ENCODE measurements at places on chromosomes 4 and X. TPM values are rescaled to one million over a fixed set of nuclear protein-coding genes. Genes with fewer than 3 reads are reported as not detected.
A peak's percentile ranks its signal among the peaks of the same experiment; 100 is the strongest.

GRCh38 chr4:7326693-7327340 lies 107.9 kb downstream of the PSAPL1 start:
- peaks cover 42% of the 10 kb centered on the region for H3K4me1 ChIP-seq
- no peak overlapping the region for H3K4me3 ChIP-seq
- peaks cover 15% of the 10 kb centered on the region for H3K27me3 ChIP-seq
- H3K27ac ChIP-seq, result no peak overlapping the region

DNA sequence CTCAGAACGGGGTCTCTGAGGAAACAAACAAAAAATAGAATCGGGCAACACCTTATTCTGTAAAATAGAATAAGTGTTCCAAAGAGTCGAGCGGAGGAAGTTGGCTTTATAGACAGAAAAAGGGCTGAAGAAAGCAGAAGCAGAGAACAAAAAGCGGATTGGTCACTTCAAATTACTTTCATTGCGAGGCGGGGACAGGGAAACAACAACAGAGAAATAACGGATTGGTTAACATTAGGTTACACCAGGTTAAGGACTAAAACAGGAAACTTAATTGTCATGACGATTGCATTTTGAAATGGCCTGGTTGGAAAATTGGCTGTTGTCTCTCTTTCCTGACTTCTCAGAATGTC lies 433 bp upstream of the COQ2 start:
- no peaks in the 10 kb centered on the region for H3K36me3 ChIP-seq
- peak overlapping the region; percentile 69 for H3K4me3 ChIP-seq
- peak overlapping the region; percentile 94 for H3K27ac ChIP-seq
- peaks cover 5% of the 10 kb centered on the region for H3K4me1 ChIP-seq
- DNase-seq, result peak; percentile 83

Gene ADH1A
- 0.49 TPM for total RNA-seq

GRCh38 chr4:25884031-25884782 lies 21.4 kb upstream of the SEL1L3 start:
- peaks cover 5% of the 10 kb centered on the region for H3K4me1 ChIP-seq
- no peaks in the 10 kb centered on the region for H3K36me3 ChIP-seq
- H3K27me3 ChIP-seq, result no peaks in the 10 kb centered on the region
- H3K4me3 ChIP-seq, result no peak overlapping the region

Gene AKAP14
- not detected for total RNA-seq

GRCh38 chr4:139227729-139228404 lies 50.8 kb upstream of the ELF2 start:
- H3K27me3 ChIP-seq, result no peaks in the 10 kb centered on the region
- H3K36me3 ChIP-seq, result no peaks in the 10 kb centered on the region
- DNase-seq, result no peak
- H3K27ac ChIP-seq, result no peak overlapping the region

Gene CEP44
- total RNA-seq, result 15.6 TPM

DNA sequence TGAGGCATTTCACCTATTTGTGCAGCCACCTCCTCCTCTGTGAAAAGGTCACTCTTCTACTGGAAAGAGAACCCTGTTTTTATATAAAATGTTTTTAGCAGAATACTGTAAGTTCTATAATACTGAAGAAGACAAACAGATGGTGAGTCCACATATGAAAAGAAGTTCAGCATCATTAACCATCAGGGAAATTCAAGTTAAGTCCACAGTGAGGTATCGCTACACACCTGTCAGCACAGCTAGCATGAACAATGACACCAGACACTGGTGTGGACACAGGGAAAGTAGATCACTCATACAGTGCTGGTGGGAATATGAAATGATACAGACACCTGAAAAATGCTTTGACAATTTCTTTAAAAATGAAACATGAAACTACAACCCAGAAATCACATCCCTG lies 133.0 kb downstream of the MAD2L1 start:
- H3K27me3 ChIP-seq, result no peaks in the 10 kb centered on the region
- no peaks in the 10 kb centered on the region for H3K4me1 ChIP-seq
- H3K36me3 ChIP-seq, result no peaks in the 10 kb centered on the region

Gene AMOT
- total RNA-seq, result 17.6 TPM

- H3K4me3 ChIP-seq, result no peak overlapping the region
- DNase-seq, result no peak
- peaks cover 10% of the 10 kb centered on the region for H3K4me1 ChIP-seq
- H3K36me3 ChIP-seq, result no peaks in the 10 kb centered on the region
Measured at GRCh38 chr4:173488656-173489055, 41.4 kb downstream of the HAND2 start.

Gene NLGN4X
- total RNA-seq, result 3.1 TPM

- H3K36me3 ChIP-seq, result no peaks in the 10 kb centered on the region
- DNase-seq, result peak; percentile 95
- H3K4me3 ChIP-seq, result no peak overlapping the region
- peaks cover 11% of the 10 kb centered on the region for H3K27me3 ChIP-seq
- H3K27ac ChIP-seq, result peak overlapping the region; percentile 90
- peaks cover 17% of the 10 kb centered on the region for H3K4me1 ChIP-seq
Measured at GRCh38 chrX:136030303-136031191, 45.3 kb downstream of the SLC9A6 start.

GRCh38 chr4:33161202-33161601 lies 2441.0 kb downstream of the PCDH7 start:
- H3K4me1 ChIP-seq, result no peaks in the 10 kb centered on the region
- DNase-seq, result no peak
- no peak overlapping the region for H3K27ac ChIP-seq
- no peaks in the 10 kb centered on the region for H3K27me3 ChIP-seq

GRCh38 chrX:86028681-86029080 lies 18.7 kb downstream of the CHM start:
- H3K27me3 ChIP-seq, result no peaks in the 10 kb centered on the region
- no peak overlapping the region for H3K4me3 ChIP-seq
- DNase-seq, result no peak
- no peak overlapping the region for H3K27ac ChIP-seq

Gene ALPK1
- total RNA-seq, result 8.7 TPM

DNA sequence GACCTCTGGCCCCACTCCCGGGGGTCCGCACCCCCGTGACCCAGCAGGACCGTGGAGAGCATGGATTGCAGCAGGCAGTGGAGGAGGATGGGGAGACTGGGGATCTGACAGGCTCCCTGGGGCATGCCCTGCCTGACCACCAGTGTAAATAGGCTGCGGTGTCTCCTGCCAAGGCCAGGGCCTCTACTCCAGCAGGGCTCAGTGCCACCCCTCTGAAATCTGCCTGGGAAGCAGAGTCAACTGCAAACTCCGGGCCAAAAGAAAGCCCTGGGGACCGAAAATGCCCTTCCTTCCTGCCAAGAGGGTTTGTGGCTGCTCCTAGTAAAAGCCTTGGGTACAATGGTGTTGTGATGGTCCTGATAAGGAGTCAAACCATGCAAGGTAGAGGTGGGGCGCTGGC lies 6.4 kb downstream of the ADRA2C start:
- no peak for DNase-seq
- H3K4me3 ChIP-seq, result no peak overlapping the region
- H3K36me3 ChIP-seq, result no peaks in the 10 kb centered on the region
- H3K4me1 ChIP-seq, result peaks cover 27% of the 10 kb centered on the region
- peaks cover 65% of the 10 kb centered on the region for H3K27me3 ChIP-seq
- H3K27ac ChIP-seq, result no peak overlapping the region

Gene TAF7L
- 0.09 TPM for total RNA-seq

DNA sequence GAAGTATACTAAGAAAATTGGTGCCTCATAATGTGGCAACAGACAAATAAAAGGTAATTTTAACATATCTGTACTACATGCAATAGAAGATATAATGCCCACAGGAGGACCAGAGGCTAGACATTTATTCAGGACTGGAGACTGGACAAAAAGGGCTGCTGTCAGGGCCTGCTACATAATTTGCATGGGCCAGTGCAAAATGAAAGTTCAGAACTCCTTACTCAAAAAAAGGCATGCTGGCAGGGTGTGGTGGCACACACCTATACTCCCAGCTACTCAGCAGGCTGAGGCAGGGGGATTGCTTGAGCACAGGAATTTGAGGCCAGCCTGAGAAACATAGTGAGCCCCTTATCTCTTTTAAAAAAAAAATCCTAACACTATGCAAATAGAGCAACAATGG lies 12.4 kb upstream of the MAOA start:
- H3K36me3 ChIP-seq, result no peaks in the 10 kb centered on the region
- no peaks in the 10 kb centered on the region for H3K4me1 ChIP-seq
- no peak for DNase-seq
- H3K27me3 ChIP-seq, result peaks cover 9% of the 10 kb centered on the region

GRCh38 chrX:99184153-99184552 lies 1225.9 kb downstream of the PCDH19 start:
- H3K4me1 ChIP-seq, result no peaks in the 10 kb centered on the region
- H3K27me3 ChIP-seq, result no peaks in the 10 kb centered on the region
- no peak overlapping the region for H3K27ac ChIP-seq
- no peaks in the 10 kb centered on the region for H3K36me3 ChIP-seq

GRCh38 chrX:136711147-136711546 lies 63.2 kb downstream of the CD40LG start:
- H3K27me3 ChIP-seq, result peaks cover 7% of the 10 kb centered on the region
- peaks cover 7% of the 10 kb centered on the region for H3K36me3 ChIP-seq
- H3K4me1 ChIP-seq, result no peaks in the 10 kb centered on the region
- peak; percentile 37 for DNase-seq
- H3K4me3 ChIP-seq, result no peak overlapping the region

DNA sequence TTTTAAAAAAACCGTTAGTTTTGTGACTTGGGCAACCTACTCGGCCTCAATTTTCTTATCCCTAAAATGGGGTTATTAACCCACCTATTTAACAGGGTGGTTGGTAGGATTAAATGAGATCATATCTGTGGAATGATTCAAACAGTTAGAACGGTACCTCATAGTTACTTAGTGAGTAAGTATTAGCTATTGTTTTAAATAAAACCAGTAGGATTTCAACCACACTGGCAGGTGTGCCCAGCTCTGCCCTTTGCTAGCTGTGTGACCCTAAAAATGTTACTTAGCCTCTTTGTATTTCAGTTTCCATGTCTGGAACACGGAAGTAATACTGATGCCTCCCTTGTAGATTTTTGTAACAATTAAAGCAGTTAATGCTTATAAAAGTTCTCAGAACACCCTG lies 225.8 kb upstream of the SPRY1 start:
- H3K4me3 ChIP-seq, result no peak overlapping the region
- H3K27ac ChIP-seq, result no peak overlapping the region
- H3K4me1 ChIP-seq, result no peaks in the 10 kb centered on the region
- no peaks in the 10 kb centered on the region for H3K27me3 ChIP-seq

Gene CHIC2
- total RNA-seq, result 19.5 TPM

All from muscle of leg (tissue), 16 donors.